ENCODE measurements at places on chromosomes 13 and 19.

- DNase-seq, result no peak
Measured at GRCh38 chr13:110274687-110275086, 32.3 kb downstream of the COL4A1 start.

- DNase-seq, result no peak
Measured at GRCh38 chr19:53906211-53907192, 2.6 kb upstream of the CACNG7 start.

DNA sequence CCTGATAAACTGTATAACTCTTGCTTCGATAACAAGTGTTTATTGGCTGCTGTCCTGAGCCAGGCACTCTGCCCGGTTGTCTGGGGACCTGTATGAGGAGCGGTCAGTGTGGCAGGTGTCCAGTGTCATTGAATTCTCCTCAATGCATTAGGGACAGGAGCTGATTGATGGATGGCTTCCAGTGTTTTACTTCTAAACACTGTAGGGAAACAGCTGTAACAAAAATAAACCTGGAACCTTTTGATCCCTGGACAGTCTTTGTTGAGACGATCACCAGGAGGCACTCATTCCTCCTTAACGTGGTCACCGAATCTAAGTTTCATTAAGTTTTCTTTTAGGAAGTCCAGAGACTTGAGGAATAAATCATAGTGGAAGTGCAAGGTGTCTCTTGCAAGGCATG is 17.9 kb downstream of the UBAC2 start:
- no peak for DNase-seq

GRCh38 chr13:97460853-97461252 is 26.9 kb downstream of the RAP2A start:
- no peak for DNase-seq

- DNase-seq, result no peak
Measured at GRCh38 chr13:33480561-33480960, 195.0 kb upstream of the STARD13 start.

GRCh38 chr19:55406826-55407549 is 600 bp downstream of the UBE2S start:
- DNase-seq, result no peak

GRCh38 chr19:43674596-43674995 is 4.6 kb upstream of the PLAUR start:
- DNase-seq, result no peak

GRCh38 chr19:47469719-47470118 is 2.0 kb downstream of the SLC8A2 start:
- DNase-seq, result no peak

DNA sequence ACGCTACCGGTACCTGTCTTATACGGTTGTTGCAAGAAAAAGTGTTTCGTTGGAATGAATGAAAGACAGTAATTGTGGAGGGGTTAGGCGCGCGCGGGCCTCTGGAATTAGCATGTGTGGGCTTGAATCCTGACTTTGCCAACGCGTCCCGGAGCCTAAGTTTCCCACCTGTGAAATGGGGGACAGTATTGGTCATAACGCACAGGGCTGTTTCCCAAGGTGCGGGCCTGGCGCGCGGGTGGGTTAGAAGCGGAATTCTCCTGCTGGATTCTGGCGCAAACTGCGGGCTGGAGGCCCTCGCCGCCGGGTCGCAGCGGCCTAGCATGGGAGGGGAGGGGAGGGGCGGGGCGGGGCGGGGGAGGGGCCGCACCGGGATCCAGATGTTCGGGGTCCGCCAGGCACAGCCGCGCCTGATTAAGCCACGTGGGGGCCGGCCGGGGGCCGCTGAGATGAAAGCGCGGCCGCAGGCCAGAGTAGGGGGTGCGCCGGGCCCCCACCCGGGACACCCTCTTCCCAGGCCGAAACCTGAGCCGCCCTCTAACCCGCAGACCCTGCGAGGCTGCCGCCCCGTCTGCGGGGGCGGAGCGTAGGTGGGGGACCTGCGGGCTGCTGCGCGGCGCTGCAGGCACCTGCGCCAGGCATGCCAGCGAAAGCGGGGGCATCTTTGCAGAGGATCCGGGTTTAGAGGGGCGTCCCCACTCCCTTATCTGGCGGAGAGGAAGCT is 1.2 kb upstream of the TMEM59L start:
- no peak for DNase-seq

- DNase-seq, result no peak
Measured at GRCh38 chr13:87820241-87820640, 149.1 kb downstream of the SLITRK5 start.

- peak; percentile 95 for DNase-seq
Measured at GRCh38 chr19:58558623-58559274, 338 bp upstream of the UBE2M start.

- DNase-seq, result no peak
Measured at GRCh38 chr19:11480715-11481533, at the start of gene ELAVL3. Gene ELAVL3, minus strand, starts transcription at chr19:11481046. Its CDS starts 438 bp downstream, at chr19:11480608.

- no peak for DNase-seq
Measured at GRCh38 chr13:79812070-79812850, 331.3 kb downstream of the NDFIP2 start.

DNA sequence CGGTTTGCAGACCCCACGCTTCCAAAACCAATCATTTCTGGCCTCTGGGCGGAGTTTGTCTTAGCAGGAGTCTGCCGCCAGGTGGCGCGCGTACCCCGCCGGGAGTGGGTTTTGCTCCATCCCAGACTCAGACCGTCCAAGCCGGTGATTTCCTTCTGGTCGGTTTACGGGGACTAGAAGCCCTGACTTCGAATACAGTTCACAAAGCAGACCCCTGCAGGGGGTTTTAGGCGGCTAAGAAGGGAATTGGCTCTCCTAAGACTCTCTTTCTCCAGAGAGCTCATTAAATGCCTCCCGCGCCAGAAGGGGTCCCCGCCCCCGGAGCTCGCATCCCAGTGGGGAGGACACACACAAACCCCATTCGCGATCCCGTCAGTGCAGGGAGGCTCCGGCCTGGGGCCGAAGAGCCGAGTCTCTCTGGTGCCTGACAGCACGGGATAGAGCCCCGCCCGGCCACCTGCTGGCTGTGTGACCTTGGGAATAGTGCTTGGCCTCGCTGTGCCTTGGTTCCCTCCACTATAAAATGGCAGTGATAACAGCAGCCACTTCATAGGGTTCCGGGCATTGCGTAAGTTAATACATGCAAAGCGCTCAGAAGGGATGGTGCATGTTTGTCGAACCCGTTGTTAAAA is 8.6 kb upstream of the NUP62 start:
- no peak for DNase-seq

DNA sequence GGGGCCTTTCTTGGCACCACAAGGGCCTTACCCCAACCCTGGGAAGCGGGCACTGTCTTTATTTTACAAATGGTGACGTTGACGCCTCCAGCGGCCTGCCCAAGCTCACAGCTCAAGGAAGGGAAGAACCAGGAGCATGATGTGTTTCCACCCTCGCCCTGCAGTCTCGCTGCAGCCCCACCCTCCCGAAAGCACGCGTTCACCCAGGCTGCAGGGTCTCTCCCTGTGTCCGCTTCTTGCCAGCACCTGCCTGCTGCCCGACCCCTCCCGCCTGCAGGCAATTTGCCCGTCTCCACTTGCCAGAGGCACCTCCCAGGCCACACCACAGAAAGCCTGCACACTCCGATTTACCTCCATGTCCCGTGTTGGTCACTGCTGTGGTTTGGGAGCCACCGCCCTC is 76.6 kb downstream of the SLC15A1 start:
- DNase-seq, result no peak

DNA sequence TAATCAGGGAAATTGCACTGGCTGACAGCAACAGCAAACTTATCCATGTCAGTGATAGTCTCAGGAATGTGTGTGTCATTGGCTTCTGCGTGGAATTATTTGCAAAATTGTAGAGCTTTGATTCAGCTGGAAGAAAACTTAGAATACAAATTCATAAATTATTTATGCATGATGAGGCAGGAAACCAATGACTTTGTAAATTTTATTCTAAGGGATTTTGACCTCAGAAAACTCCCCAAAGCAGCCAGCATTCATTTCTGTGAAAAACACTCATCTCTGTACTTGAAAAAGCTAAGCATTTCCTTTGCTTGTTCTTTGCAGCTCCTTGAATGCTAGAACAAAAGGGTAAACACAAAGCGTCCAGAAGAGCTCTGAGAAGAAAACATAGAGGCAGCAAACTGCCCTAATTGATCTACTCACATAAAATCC is 162.4 kb downstream of the DCT start:
- DNase-seq, result peak; percentile 18

DNA sequence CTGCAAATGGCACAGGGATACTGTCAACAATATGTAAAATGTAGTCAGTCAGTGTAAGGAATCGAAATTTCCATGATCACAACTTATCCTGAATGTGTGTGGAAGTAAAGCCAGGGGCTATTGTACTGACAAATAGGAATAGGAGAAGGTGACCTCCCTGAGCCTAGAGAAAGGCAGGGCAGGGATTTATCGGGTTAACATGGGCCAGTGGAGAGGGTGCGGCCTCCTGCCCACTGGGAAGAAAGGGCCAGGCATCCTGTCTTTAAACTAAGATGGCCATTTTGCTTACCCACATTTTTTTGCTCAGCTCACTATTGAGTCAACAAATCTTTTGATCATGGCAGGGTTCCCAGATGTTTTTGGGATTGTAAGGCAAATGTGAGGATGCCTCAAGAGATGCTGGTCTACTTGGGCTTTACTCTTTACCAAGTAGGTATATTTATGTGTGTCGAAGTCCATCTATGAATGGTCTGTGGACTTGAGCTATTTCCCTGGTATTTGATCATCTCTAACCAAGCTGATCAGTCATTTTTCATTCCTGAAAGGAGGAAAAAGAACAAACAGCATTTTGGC is 116.6 kb upstream of the RNF113B start:
- no peak for DNase-seq

DNA sequence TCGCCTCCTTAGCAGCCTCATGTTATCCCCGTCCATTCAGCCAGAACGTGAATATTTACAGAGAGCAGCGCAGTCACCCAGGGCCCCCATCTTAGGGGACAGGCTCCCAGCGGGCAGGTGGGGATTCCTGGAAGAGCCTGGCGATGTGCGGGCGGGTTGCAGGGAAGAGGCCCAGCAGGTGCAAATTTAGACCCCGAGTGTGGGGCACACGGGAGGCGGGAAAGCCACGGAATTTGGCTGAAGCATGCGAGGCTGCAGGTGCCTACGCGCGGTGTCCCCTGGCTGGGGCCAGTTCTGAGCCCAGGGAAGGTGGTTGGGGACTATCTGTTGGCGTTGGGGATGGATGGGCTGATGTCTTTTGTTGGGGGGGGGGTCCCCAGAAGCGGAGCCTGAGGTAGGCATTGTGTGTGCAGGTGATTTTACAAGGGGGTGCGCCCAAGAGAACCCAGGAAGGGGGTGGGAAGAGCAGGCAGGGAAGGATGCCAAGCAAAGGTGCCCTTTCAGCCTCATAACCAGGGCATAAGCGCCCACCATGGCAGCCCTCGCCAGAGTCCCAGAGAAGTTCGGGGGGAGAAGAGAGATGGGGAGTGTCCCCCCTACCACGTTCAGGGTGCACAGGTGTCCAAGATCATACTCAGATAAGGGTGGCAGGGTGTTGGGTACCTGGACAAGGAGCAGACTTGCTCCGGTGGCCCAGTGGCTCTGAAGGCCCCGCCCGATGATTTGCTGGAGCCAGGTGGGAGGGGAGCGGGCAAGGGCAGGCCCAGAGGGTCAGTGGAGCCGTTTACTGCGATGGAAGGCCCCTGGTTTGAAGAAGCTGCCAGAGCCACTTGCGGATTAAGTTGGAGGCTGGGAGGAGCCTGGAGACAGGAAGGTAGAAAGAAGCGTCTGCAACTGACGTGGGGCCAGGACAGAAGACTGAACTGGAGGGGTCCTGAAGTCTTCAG is 1.2 kb downstream of the TPGS1 start:
- DNase-seq, result no peak

- DNase-seq, result no peak
Measured at GRCh38 chr13:30091691-30092090, 215.7 kb downstream of the KATNAL1 start.

GRCh38 chr19:41595258-41595889 is 19.4 kb downstream of the CEACAM21 start:
- DNase-seq, result peak; percentile 66

- no peak for DNase-seq
Measured at GRCh38 chr13:102901615-102902305, 55.9 kb downstream of the ERCC5 start.

DNA sequence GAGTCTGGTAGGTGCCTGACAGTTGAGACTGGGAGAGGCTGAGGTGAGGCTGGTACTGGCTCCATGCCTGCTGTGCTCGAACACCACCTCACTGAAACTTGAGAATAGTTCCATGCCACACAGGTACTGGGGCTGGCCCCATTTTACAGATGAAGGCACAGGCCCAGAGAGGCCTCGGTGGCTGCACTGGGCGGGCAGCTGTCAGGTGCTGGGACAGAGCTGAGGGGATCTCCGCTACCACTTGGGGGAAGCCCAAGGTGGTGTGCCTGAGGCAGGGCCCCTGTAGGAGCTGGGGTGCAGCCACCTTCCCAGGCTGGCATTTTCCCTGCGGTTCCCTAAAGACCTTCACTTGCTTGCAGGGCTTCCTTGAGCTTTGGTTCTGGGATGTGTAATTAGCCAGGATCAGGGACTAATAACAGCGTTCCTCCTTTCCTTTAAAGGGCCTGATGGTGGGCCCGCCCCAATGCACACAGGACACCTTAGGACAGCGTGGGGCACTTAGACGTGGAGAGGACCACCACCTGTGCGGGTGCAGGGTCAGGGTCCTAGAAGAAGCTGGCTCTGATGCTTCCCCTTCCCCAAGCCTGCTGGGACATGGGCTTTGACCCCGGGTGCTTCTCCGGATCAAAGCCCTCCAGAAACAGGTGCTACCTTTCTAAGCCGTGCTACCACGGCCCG is 23.6 kb downstream of the CAPN12 start:
- no peak for DNase-seq

GRCh38 chr13:80979035-80979641 is 638.2 kb upstream of the SPRY2 start:
- peak; percentile 13 for DNase-seq

DNA sequence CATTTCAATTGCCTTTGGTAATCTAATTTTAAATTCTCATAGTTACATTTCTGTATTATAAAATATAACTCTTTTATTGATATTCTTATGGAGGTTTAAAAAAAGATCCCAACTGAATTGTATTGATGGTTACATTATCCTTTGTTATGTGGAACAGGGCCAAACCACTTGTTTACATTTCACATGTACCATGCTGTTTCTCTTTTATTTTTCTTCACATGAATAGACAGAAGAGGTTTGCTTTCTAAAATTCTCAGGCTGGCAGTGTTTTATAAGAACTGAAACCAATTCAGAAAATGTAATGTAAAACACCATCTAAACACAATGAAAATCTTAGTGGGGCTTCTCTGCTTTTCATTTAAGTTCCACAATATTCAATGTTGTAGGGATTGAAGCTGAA is 122.5 kb downstream of the GPC5 start:
- DNase-seq, result no peak

- DNase-seq, result no peak
Measured at GRCh38 chr13:60417734-60418133, 20.7 kb downstream of the TDRD3 start.

DNA sequence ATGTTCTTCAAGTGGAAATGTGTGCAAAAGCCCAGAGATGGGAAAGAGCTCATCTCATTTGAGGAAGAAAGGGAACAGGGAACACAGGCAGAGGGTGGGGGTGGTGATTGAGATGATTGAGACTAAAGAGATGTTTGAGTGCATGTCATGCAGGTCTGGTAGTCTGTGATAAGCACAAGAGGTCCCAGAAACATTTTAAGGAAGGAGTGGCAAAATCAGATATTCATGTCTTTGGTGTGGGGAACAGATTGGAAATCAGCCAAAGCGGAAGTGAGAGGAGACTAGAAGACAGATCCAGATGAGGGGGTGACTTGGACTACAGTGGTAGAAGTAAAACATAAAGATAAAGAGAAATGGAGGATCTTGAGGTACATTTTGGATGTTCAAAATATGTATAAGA is 39.4 kb upstream of the DACH1 start:
- no peak for DNase-seq
